A673 (cell line): ENCODE measurements at places on chromosomes 5 and 9. TPM values are rescaled to one million over a fixed set of nuclear protein-coding genes. Genes with fewer than 3 reads are reported as not detected.

DNA sequence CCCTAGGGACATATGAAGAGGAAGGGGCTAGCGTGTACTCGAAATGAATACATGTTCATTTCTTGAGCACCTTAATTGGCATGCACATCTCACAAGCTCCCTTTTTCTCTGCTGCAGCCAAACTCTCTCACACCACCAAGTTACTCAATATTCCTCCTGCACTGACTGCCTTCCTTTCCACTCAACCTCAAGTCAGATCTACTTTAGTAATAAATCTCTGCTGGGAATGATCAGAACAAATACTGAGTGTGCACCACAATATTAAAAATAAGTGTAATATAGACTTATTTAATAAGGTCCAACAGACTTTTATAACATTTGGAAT lies 995.8 kb upstream of the WWC1 start:
- no peaks in the 10 kb centered on the region for H3K27me3 ChIP-seq
- no peak overlapping the region for H3K4me3 ChIP-seq
- H3K36me3 ChIP-seq, result no peaks in the 10 kb centered on the region
- peak overlapping the region; percentile 64 for H3K27ac ChIP-seq
- H3K4me1 ChIP-seq, result peaks cover 28% of the 10 kb centered on the region

GRCh38 chr5:83931969-83932368 lies 211.3 kb upstream of the HAPLN1 start:
- H3K4me3 ChIP-seq, result no peak overlapping the region
- H3K27me3 ChIP-seq, result no peaks in the 10 kb centered on the region
- DNase-seq, result no peak
- H3K36me3 ChIP-seq, result no peaks in the 10 kb centered on the region
- H3K4me1 ChIP-seq, result no peaks in the 10 kb centered on the region
- no peak overlapping the region for H3K27ac ChIP-seq

- H3K27ac ChIP-seq, result peak overlapping the region; percentile 59
- DNase-seq, result peak; percentile 41
- H3K27me3 ChIP-seq, result no peaks in the 10 kb centered on the region
- H3K4me1 ChIP-seq, result peaks cover 19% of the 10 kb centered on the region
Observed at GRCh38 chr9:4798281-4799032, 5.7 kb downstream of the RCL1 start.

DNA sequence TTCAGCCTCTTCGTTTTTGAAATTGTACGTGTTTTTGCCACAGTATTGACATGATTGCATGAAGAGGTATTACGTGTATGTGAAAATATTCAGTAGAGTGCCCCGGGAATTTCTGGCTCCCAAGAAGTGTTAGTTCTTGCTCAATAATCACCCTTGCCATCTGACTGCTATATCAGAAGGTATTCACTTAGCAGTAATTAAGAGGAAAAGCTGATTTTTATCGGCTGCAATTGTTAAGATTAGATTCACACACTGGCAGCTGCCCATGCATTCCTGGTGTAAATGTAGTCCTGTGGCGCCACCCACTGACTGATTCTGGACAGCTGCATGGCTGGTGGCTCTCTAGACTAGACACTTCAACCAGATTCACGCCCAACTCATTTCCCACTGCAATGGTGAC lies 440.1 kb upstream of the ADAMTS16 start:
- H3K27ac ChIP-seq, result no peak overlapping the region
- DNase-seq, result peak; percentile 50
- H3K36me3 ChIP-seq, result no peaks in the 10 kb centered on the region
- H3K4me1 ChIP-seq, result no peaks in the 10 kb centered on the region
- no peaks in the 10 kb centered on the region for H3K27me3 ChIP-seq
- H3K4me3 ChIP-seq, result no peak overlapping the region

- H3K4me1 ChIP-seq, result peaks cover 4% of the 10 kb centered on the region
- DNase-seq, result no peak
- H3K27ac ChIP-seq, result no peak overlapping the region
- peaks cover 75% of the 10 kb centered on the region for H3K36me3 ChIP-seq
- no peaks in the 10 kb centered on the region for H3K27me3 ChIP-seq
- no peak overlapping the region for H3K4me3 ChIP-seq
Observed at GRCh38 chr9:135815413-135815812, 91.9 kb downstream of the CAMSAP1 start.

DNA sequence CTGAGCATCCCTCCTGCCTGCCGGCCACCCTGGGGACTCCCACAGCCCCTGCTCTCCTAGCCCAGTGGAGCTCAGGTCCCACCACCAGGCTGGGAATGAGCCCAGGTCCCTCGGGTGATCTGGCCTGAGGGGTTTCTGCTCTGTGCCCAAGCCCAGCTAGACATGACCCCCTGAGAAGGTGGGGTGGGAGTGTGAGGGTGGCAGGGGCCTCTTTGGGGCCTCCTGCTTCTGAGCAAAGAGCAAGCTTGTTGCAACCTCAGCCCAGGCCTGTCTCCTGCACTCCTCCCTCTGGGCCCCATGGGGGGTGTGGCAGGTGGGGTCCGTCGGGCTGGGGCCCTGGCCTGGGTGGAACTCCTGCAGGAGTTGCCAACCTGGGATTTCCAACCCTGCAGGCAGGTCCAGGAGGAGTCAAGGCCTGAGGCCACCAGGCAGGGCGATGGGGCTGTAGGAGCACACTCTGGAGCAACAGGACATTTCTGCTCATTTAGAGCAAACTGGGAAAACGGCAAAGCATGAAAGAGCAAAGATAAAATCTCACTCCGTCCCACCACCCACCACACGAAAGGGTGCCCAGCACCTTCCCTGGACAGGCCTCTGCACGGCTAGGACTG lies 11.4 kb upstream of the NRARP start:
- H3K27ac ChIP-seq, result no peak overlapping the region
- H3K4me1 ChIP-seq, result peaks cover 13% of the 10 kb centered on the region

DNA sequence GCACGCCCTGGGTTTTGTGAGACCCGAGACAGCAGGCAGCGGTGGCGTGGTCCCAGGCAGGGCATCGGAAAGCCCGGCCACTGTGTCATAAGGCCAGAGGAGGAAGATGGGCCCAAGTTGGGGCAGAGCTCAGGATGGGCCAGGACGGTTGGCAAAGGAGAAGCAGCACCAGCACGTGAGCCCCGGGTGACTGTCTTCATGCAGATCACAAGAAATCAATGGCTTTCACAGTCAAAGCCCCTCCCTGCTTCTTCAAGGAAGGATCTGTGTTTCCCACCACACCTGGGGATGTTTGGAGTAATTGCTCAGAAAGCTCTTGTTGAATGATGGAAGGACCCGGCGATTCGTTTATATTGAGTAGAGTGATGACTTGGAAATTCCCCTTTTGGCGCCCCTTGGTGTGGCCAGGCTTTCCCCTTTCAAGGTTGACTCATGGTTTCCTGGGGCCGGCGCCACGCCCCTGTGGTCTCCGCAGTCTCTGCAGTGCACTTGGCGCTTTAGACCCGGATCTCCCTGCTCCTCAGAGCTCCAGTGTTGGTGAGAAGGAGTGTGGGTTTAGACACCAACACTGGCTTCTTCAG lies 52.1 kb downstream of the IL31RA start:
- H3K27me3 ChIP-seq, result no peaks in the 10 kb centered on the region
- DNase-seq, result no peak
- H3K4me3 ChIP-seq, result no peak overlapping the region
- H3K27ac ChIP-seq, result no peak overlapping the region
- H3K36me3 ChIP-seq, result no peaks in the 10 kb centered on the region

GRCh38 chr5:50715001-50715400 lies 48.6 kb downstream of the PARP8 start:
- H3K4me3 ChIP-seq, result no peak overlapping the region
- DNase-seq, result no peak
- no peaks in the 10 kb centered on the region for H3K27me3 ChIP-seq
- H3K4me1 ChIP-seq, result no peaks in the 10 kb centered on the region
- H3K27ac ChIP-seq, result no peak overlapping the region

DNA sequence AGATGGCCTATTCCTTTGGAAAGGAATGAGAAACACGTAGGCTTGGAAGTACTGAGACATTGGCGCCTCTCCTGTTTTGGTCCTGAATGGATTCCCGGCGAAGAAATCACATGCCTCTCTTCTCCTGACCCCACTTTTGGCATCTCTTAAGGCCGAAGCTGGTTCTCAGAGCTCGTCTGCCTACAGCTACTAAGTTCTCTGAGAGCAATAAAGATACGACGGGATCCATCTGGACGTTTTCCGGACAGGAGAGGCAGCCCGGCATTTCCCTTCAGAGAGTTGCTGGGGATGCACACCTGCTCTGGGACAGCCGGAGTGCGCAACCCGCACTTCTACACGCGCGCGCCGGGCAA lies 336.8 kb upstream of the PUM3 start:
- no peaks in the 10 kb centered on the region for H3K36me3 ChIP-seq
- H3K27me3 ChIP-seq, result peaks cover 64% of the 10 kb centered on the region
- no peak for DNase-seq
- H3K4me3 ChIP-seq, result no peak overlapping the region

GRCh38 chr5:18712936-18713485 lies 1078.8 kb downstream of the TAF11L14 start:
- no peak overlapping the region for H3K4me3 ChIP-seq
- no peak for DNase-seq
- no peaks in the 10 kb centered on the region for H3K4me1 ChIP-seq

GRCh38 chr5:34522599-34523386 lies 133.3 kb upstream of the RAI14 start:
- DNase-seq, result peak; percentile 78
- no peaks in the 10 kb centered on the region for H3K4me1 ChIP-seq
- H3K36me3 ChIP-seq, result no peaks in the 10 kb centered on the region
- H3K4me3 ChIP-seq, result no peak overlapping the region
- no peaks in the 10 kb centered on the region for H3K27me3 ChIP-seq

GRCh38 chr5:23482642-23483041 lies 24.8 kb upstream of the PRDM9 start:
- no peak overlapping the region for H3K4me3 ChIP-seq
- no peaks in the 10 kb centered on the region for H3K27me3 ChIP-seq
- H3K4me1 ChIP-seq, result no peaks in the 10 kb centered on the region
- H3K36me3 ChIP-seq, result no peaks in the 10 kb centered on the region

DNA sequence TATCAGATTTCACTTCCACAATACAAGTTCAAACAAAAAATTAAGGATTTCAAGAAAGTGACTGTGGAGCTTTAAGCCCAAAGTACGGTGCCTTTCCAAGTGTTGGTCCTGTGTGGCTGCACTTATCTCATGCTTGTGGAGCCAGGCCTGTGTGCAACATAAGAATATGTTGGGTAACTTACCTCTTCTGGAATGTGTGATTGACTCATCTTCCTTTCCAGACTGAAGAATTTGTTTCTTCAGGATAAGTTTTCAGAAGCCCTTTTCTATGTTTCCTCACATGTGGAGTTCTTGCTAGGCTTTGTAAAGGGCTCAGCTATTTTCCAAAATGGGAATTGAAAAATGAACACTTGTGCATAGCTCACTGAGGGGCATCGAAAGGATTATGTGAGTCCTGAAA lies 485.1 kb upstream of the PAPPA start:
- H3K27ac ChIP-seq, result no peak overlapping the region
- H3K4me1 ChIP-seq, result peaks cover 24% of the 10 kb centered on the region
- no peak for DNase-seq
- no peak overlapping the region for H3K4me3 ChIP-seq
- H3K27me3 ChIP-seq, result no peaks in the 10 kb centered on the region

DNA sequence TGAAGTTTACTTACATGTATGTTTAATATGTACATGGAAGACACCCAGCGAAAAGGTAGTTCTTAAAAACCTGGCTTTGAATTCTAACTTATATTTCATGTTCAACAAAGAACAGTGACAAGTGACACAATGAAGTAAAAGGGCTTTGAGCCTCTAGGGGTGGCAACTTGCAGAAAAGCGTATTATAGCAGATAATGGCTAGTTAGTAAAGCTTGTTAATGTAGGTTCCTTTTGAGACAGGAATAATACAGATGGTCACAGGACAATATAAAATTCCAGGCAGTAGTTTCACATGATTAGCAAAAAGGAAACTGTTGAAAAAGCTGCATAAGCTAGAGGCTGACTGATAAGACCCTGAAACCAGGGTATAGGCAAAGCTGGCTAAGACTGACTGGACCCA lies 132.4 kb upstream of the FTMT start:
- H3K4me3 ChIP-seq, result no peak overlapping the region
- no peaks in the 10 kb centered on the region for H3K36me3 ChIP-seq

- no peak overlapping the region for H3K4me3 ChIP-seq
- H3K36me3 ChIP-seq, result peaks cover 2% of the 10 kb centered on the region
- H3K27me3 ChIP-seq, result no peaks in the 10 kb centered on the region
- no peak for DNase-seq
Observed at GRCh38 chr5:1020452-1020961, 11.9 kb downstream of the NKD2 start.

GRCh38 chr9:94843134-94843533 lies 116.6 kb downstream of the AOPEP start:
- H3K27me3 ChIP-seq, result no peaks in the 10 kb centered on the region
- peaks cover 11% of the 10 kb centered on the region for H3K4me1 ChIP-seq
- H3K36me3 ChIP-seq, result no peaks in the 10 kb centered on the region
- H3K4me3 ChIP-seq, result no peak overlapping the region
- DNase-seq, result no peak

GRCh38 chr9:104456831-104457230 lies 47.2 kb upstream of the OR13F1 start:
- no peaks in the 10 kb centered on the region for H3K27me3 ChIP-seq
- H3K4me1 ChIP-seq, result no peaks in the 10 kb centered on the region
- H3K27ac ChIP-seq, result no peak overlapping the region
- no peak for DNase-seq

DNA sequence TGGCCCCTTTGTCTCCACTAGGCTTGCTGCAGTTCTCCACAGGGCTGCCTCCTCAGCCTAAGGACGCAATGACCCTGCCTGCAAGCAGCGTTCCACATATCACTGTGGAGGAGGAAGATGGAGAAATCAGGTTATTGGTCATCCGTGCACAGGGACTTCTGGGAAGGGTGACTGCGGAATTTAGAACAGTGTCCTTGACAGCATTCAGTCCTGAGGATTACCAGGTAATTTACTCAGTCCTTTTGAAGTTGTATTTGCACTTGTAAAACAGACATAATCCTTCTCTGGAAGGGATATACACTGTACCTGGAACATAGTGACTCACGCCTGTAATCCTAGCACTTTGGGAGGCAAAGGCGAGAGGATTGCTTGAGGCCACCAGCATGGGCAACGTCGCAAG lies 116.6 kb downstream of the ADGRV1 start:
- no peaks in the 10 kb centered on the region for H3K27me3 ChIP-seq
- no peaks in the 10 kb centered on the region for H3K4me1 ChIP-seq
- H3K4me3 ChIP-seq, result no peak overlapping the region
- no peak overlapping the region for H3K27ac ChIP-seq
- DNase-seq, result no peak

GRCh38 chr9:21096172-21096900 lies 18.6 kb upstream of the IFNB1 start:
- H3K36me3 ChIP-seq, result no peaks in the 10 kb centered on the region
- no peaks in the 10 kb centered on the region for H3K27me3 ChIP-seq
- H3K4me1 ChIP-seq, result no peaks in the 10 kb centered on the region
- H3K4me3 ChIP-seq, result no peak overlapping the region

DNA sequence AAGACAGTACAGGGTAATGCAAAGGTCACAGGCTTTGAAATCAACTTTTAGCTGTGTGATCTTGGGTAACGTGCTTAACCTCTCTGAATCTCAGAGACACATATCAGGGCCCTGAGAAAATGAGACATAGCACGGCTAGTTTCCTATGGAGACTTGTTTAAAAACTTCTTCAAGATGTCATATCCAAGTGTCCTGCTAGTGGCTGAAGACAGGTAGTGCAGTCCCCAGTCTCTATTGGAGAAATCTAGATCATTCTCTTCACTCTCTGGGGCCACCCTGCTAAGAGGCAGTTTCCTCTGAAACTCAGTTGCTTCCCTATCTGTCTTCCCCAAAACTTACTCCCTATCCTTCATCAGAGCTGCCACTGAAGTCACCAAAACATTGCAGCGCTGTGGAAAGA lies 30.3 kb upstream of the GRXCR2 start:
- H3K27ac ChIP-seq, result no peak overlapping the region
- no peaks in the 10 kb centered on the region for H3K4me1 ChIP-seq
- H3K27me3 ChIP-seq, result no peaks in the 10 kb centered on the region
- peak; percentile 28 for DNase-seq
- no peaks in the 10 kb centered on the region for H3K36me3 ChIP-seq

The STOM gene
- 63.4 and 72.4 TPM in 2 replicates for total RNA-seq

The MAN2A1 gene
- 128 and 138 TPM in 2 replicates for total RNA-seq

The CDC20B gene
- not detected in 2 replicates for total RNA-seq

The MEGF10 gene
- 0.71 and 0.87 TPM in 2 replicates for total RNA-seq

The PRELID2 gene
- total RNA-seq, result 50.2 and 55.8 TPM in 2 replicates

The PRR7 gene
- 3.0 and 5.3 TPM in 2 replicates for total RNA-seq

The OR1N2 gene
- total RNA-seq, result not detected in 2 replicates
